ENCODE measurements at places on chromosomes 6 and 20. TPM values are rescaled to one million over a fixed set of nuclear protein-coding genes. Genes with fewer than 3 reads are reported as not detected.

DNA sequence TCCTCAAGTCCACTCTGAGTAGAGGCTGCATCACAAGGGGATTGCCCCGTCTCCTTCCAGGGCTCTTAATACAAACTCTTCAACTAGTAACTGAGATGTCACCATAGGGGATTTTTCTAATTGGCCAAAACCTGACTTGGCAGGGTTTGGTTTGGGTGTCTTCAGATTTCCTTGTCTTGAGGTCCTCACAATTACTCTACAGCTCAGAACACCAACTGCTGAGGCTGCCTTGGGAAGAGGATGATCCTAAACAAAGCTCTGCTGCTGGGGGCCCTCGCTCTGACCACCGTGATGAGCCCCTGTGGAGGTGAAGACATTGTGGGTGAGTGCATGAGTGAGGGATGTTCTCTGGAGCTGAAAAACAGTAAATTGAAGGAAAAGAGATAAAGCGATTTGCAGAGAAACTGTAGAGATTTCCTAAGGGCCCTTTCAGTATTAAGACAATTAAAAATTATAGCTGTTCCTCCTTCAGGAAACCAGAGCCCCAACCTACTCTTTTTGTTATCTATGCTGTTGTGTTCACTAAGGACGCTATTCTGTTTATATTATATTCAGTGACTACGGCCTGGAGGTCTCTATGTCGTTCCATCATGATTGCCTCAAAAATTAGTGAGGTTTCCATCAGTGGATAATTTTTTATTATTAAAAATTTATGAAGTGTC, at the start of gene HLA-DQA1:
Gene HLA-DQA1, plus strand, starts transcription at position 188 of the 662 bp plus-strand sequence. Its CDS starts 53 bp downstream, at position 241.
- DNase-seq: no peak

DNA sequence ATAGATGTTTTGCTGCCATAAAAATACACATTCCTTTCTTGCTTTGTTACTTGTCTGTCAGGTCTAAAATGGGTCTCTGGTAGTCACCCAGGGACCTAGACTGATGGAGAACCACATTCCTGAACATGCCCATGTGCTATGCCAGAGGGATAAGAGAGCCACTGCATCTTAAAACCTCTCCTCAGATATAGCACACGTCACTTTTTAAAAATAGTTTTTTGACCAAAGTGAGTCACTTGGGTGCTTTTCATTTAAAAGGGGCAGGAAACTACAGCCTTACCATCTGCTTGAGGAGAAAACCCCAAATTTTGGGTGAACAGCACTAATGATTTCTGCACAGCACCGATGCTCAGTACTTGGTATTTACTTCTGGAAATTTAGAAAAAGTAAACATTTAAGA, 197.8 kb downstream of the OGFRL1 start:
- DNase-seq: no peak

GRCh38 chr20:58774667-58775263, 75.9 kb downstream of the GNAS-AS1 start:
- no peak for DNase-seq

- no peak for DNase-seq
Observed at GRCh38 chr20:57653910-57654309, 33.7 kb upstream of the ZBP1 start.

Gene SMLR1
- not detected for total RNA-seq

Gene PBOV1
- not detected for total RNA-seq

Gene ZNF391
- total RNA-seq: 2.2 TPM

Data from activated T-cell treated with anti-CD3 and anti-CD28 coated beads, Interleukin-2, amount 50 U/mL, for 4 hours (primary cell).